ENCODE measurements at places on chromosomes 7 and 10.

DNA sequence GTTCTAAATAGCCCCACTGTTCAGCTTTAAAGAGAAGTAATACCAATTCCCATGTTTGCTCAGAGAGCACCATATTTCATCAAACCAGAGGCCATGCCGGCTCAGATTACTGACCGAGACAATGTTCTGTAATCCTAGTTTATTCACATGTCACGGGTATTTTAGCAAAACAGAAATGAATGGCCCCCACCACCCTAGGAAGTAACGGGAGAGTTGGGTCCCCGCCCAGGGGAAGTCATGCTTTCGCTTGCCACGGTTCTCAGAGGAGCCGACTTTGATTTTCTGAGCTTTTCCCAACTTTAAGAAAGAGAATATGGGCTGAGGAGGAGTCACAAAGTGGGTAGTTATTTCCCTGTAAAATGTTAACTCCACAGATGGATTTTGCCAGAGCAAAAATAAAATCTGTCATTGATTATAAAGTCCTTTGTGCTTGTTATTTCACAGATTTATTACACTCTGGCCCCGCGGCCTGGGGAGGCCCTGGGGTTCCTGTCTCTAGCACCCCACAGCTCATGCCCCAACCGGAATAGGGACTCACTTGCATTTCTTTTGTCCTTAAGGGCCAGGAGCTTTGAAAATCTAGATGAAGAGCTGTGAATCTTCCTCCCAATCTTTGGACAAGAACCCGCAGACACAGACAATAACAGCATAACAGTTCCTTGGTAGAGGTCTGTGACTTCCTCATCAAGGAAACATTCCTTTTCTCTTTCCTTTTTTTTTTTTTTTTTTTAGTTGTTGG lies 3.7 kb upstream of the GDF10 start:
- DNase-seq: no peak

GRCh38 chr7:140084972-140085371 lies 22.2 kb upstream of the PARP12 start:
- DNase-seq: no peak

DNA sequence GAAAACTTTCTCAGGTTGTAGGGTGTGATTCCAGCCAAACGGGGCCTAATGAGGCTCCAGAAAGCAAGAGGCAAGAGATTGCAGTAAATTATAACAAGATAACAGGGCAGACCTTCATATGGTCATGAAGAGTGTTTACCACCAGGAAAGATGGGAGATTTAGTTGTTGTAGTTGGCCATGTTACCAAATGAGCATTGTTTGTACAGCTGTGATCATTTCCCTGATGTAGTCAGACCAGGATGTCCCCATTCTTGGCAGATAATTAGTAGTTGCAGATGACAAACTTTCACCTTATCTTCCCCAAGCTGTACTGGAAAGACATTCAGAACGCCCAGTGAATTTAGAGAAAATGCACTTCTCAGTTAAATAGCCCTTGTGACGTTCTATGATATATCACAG lies 630.8 kb downstream of the ANKRD7 start:
- DNase-seq: no peak

DNA sequence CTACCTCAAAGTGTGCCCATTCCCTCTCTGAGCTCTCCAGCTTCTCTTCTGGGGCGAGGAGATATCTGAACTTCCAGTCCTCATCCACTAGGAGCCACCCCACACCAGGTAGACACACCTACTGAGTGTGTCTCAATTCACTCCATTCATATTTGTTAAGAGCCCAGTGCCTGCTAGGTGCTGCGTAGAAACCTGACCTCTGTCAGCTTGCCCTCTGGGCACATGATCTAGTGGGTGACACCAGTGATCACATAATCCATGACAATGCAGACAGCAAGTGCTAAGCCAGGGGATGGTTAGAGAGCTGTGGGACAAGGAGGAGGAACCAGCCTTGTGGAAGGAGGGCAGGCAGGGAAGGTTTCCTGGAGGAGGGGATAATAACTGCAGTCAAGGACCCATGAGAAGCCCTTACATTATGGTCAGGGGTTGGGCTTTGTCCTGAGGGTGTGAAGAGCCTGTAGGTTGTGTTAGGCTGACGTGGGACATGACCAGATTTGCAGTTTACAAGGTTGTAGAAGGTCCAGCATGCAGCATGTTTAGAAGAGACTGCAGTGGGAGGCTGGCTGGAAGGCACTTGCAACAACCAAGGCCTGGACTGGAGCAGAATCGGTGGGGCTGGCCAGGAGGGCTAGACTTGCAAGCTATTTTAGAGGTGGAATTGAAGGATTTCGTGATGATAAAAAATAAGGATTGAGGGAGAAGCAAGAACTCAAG lies 81.8 kb downstream of the COL13A1 start:
- DNase-seq: no peak

GRCh38 chr10:11014671-11015445 lies 2.8 kb upstream of the CELF2 start:
- no peak for DNase-seq

GRCh38 chr10:17609523-17610079 lies 7.6 kb downstream of the HACD1 start:
- no peak for DNase-seq

- no peak for DNase-seq
Observed at GRCh38 chr10:6039711-6040110, 22.5 kb downstream of the IL2RA start.

DNA sequence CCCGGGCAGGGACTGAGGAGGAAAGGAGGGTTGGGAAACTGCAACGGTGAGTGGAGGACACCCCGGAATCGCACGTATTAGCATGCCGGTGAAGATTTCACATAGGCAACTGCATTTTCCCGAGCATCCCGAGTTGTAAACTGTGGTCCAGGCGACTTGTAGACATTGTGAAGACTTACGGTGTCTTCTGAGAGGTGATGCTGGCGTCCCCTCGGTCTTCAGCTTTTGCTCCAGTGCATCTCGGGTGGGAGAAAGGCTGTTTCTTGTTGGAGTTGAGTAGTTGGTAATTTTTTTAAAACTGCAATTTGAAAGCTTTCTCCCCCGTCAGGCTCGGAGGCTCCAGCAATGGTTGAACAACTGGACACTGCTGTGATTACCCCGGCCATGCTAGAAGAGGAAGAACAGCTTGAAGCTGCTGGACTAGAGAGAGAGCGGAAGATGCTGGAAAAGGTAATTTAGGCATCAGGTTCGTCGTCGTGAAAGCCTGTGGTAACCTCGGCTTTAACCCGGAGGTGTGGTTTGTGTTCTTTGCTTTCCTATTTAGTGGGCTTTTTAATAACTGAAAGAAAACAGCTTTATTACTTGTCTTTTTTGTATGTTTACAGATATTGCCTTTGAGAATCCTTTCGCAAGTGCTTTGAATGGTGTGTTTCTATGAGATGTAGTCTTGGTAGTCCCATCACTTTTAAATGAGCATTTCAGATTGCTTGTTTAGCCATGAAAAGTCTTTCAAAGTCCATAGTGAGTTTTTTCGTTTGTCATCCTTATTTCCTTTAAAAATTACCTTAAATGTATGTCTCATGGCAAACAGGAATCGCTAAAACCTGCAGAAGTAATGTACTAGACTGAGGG lies 687 bp downstream of the HELLS start:
- no peak for DNase-seq

DNA sequence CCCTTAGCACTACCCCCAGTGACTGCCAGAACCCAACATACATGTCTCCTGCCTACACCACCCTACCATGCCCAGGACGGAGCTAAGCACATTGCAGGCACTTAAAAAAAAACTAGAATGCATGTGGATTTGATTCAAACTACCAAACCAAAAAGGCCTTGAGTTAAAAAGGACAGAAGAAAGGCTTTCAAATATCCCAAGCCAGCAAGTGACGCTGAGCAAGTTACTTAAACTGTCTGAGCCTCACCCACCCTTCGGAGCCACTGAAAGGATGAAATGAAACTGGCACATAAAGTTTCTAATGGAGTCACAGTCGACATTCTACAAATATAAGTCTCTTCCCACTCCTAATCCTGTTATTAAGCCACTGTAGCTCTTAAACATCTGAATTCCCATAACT lies 1.8 kb downstream of the CPXM2 start:
- no peak for DNase-seq

DNA sequence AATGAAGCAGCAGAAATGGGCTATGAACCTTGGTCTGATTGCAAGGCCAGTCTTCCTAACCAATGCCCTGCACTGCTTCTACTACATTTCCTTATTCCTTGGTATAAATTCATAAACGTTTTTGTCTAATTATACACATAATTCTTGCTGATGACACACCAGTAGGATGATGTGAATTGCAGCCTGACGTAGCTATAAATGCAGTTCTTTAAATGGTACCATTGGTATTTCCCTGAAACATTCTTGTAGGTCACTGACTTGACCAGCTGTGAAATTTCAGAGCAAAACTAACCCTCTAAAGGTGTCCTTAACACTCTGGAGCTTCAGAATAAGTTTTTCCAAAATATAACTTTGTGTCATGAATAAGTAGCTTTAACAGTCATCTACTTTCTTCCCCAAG lies 50.8 kb downstream of the IFIT5 start:
- DNase-seq: no peak

DNA sequence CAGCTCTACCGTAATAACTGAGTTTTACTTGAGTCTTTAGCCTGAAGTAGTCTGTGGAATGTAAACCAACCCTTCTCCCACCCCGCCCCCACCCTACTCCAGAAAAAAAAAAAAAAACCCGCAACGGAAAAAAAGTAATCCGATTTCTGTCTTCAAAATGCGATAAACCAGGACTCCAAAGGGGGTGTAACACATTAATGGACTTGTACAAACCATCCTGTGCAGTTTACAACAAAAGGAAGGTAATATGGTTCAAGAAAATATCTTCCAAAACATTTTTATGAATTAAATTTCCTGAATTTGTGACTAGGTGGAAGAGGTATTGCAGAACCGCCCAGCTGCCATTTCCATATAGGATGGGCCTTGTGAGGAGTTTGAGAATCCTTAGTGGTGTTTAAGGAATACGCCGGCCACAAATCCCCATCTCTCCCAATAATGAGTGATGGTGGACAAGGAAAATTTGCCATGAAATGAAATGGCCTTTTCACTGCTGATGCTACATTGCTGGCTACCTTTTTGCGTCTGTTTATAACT lies 10.6 kb downstream of the SKIDA1 start:
- no peak for DNase-seq

DNA sequence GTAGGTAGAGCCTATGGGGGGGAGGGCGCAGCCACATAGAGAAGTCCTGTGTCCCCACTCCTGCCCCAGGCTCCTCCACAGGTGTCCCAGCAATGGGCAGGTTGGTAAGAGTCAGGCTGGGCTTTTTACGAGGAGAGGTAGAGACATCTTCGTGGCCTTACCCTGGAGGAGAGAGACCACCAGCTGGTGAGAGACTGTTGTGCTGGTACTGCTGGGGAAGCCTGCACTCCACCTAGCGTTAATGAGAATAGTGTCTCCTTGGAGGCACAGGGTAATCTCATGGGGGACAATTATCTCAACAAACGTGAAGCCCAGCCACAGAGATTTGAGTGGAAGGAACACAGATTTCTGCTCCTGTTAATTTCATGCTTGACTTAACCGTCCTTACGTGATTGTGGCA lies 29.5 kb upstream of the RASGEF1A start:
- no peak for DNase-seq

GRCh38 chr10:83073472-83073871 lies 1065.8 kb upstream of the GHITM start:
- DNase-seq: no peak

GRCh38 chr10:112347709-112348671 lies 25.9 kb upstream of the ACSL5 start:
- no peak for DNase-seq

GRCh38 chr10:95559471-95559870 lies 1.7 kb downstream of the SORBS1 start:
- DNase-seq: no peak

- DNase-seq: no peak
Observed at GRCh38 chr10:35172146-35172545, 45.5 kb downstream of the CREM start.

DNA sequence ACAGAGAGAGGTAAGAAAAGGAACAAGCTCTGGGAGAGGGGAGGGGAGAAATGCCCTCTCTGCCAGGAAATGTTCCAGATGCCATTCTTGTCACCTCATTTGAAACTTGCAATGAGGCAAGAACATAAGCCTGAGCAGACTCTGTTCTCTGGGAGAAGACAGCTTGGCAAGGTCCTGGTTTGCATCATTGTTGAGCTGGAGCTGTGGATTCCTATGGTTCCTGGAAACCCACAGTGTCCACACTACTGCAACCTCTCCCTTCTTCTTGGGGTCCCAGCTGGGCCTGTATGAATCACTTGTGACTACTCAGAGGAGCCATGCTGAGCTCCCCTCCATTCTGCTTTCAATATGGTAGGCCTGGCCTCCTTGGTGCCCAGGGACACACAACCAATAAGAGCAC lies 60.8 kb upstream of the HECTD2 start:
- no peak for DNase-seq

GRCh38 chr10:127737563-127738511 lies 852 bp downstream of the FOXI2 start:
- DNase-seq: no peak

GRCh38 chr10:74078037-74078436 lies 72.6 kb downstream of the AP3M1 start:
- no peak for DNase-seq

DNA sequence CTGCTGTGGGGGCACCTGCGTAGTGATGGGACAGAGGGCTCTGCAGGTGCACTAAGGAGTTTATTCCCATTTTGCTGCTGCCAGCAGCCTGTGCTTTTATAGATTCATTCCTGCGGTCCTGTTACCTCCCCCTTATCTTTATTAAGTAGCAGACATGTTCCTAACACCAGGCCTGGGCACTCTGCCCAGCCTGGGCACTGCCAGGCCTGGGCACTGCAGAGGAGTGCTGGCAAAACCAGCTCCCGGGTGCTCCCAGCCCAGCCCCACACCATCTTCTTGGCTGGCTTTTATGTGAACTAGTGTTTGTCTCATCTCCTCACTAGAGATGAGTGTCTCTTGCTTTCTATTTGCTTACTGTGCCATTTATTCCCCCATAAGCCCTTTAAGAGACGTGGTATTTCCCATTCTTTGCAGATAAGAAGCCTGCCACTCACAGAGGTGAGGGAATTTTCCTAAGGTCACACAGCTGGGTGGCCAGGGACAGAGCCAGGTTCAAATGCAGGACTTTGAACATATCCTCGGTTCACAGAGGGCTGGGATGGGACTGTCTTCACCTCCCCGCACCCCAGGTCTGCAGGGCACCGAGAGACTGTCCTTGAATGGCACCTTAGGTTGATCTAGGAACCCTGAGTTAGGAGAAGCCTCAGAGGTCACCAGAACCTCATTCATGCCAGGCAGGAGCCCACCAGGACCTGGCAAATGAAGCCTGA lies 14.6 kb upstream of the DRGX start:
- no peak for DNase-seq

DNA sequence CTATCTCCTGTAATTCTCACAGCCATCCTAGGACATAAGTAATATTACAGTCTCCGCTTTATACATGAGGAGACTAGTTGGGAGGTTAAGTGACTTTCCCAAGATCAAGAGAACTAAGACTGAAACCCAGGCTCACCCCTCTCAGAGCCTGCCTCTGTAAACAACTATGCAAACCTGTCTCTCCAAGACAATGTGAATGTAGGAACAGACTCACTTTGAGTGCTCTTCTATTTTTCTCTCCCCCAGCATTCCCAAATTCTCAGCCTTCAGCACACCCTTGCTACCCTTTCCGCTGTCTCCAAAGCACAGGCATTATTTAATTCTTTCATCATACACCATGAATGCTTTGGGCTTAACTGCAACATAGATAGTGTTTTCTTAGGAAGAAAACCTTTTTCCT lies 13.6 kb downstream of the ACTA2 start:
- DNase-seq: no peak
